ENCODE measurements at places on chromosomes 1 and 21. TPM values are rescaled to one million over a fixed set of nuclear protein-coding genes. Genes with fewer than 3 reads are reported as not detected.

Gene CLSTN1
- 133 TPM for total RNA-seq

Gene OPRD1
- total RNA-seq: 0.34 TPM

Gene MYBPH
- total RNA-seq: not detected

Gene MYOG
- 4.4 TPM for total RNA-seq

Gene TLR5
- total RNA-seq: 14.2 TPM

Gene TNFAIP8L2
- total RNA-seq: 1.5 TPM

Gene MACO1
- total RNA-seq: 25.5 TPM

Gene RCSD1
- total RNA-seq: 13.8 TPM

Gene LGR6
- total RNA-seq: 25.6 TPM

Gene LIPI
- not detected for total RNA-seq

Gene FAM110D
- 5.9 TPM for total RNA-seq

Gene TNFRSF8
- total RNA-seq: 4.7 TPM

Gene FCGR1A
- 0.32 TPM for total RNA-seq

Gene OR2W3
- 2.4 TPM for total RNA-seq

GRCh38 chr1:147052143-147052542 lies 114.0 kb downstream of the NBPF12 start:
- no peak for DNase-seq

- no peak for DNase-seq
Measured at GRCh38 chr1:39003794-39004193, 12.7 kb downstream of the AKIRIN1 start.

DNA sequence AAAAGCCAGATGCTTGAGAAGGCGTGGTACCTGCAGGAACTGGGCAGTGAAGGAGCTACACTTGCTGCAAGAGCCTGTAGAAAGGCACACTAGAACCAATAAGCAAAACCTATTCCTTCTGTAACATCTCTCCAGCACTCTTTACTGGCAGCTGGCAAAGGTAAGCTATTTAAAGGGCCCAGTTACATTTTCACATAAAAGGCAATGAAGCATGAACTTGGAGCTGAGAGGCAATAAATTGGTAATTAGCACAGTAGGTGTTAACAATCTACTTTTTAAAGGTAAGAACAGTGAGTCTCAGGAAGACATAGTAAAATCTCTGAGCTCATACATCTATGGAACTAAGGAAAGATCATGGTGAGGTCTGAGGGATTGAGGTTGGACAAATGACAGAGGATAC lies 167.1 kb upstream of the OLFM3 start:
- no peak for DNase-seq

- DNase-seq: no peak
Measured at GRCh38 chr1:203521074-203521794, 27.3 kb downstream of the OPTC start.

- no peak for DNase-seq
Measured at GRCh38 chr21:33755354-33755753, 113.1 kb downstream of the ITSN1 start.

GRCh38 chr1:101216623-101217022 lies 20.2 kb upstream of the S1PR1 start:
- DNase-seq: no peak

DNA sequence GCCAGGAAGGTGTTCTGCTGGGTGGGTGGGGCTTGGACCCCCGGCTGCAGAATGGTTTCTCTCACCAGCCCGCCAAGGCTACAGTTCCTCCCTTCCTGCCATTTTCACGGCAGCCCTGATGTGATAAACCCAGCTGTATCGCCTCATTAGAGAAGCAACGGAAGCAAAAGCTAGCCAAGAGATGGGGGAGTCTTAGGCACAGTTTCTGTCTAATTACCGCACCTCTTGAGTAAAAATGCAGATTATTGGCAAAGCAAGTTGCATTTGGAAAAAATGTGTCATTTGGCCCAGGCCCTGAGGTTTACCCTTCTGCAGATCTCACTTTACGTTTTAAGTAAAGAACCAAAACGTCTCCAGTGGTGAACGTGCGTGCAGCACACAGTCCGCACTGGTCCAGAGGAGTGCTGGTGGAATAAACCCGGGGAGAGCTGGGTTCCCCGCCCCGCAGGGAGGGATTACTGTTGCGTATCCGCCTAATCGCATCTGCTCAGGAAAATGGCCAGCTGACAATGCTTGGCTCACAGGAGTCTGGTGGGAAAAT lies 109.9 kb downstream of the GALNT2 start:
- no peak for DNase-seq

GRCh38 chr1:46804027-46804889 lies 5.4 kb downstream of the CYP4B1 start:
- DNase-seq: no peak

GRCh38 chr1:200075938-200076546 lies 48.5 kb downstream of the NR5A2 start:
- DNase-seq: peak; percentile 6

DNA sequence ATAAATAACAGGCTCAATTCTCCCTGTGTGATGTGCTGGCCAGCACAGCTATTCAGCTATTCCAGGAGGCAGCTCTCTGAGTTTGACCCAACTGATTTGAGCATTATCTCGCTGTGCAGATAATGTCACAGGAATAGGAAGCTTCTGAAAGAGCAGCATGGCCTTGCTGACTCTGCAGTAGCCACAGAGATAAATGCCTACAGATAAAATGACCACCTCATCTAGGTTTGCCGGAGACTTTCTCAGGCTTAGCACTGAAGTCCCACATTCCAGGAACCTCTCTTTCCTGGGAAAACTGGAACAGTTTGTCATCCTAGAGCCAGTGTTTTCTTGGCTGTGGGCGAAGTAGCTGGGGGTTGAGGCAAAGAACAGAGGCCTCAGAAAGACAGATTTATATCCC lies 98.9 kb downstream of the MRPL39 start:
- no peak for DNase-seq

DNA sequence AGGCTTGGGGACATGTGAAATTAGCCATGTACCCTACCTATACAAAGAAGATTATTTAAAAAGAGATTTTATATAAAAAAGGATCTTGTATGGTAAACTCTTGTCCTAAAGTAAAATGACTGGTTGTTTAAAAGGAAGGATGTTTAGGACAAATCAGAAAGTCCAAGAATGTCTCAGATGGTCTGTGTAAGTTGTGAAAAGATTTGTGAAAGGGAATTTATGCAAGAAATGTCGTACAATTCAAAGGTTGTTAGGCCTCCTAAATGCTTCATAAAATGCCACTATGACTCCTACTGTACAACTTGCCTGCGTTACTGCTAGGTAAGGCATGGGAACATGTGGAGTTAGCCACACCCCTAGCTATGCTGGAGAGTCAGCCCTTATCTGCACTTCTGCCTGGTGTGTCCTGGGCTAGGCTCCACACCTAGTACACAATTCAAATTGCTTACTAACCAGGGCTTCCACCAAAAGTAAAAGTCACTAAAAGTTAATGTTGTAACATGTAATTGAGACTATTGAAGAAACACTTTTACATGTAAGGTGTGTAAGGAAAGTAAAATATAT lies 19.7 kb downstream of the PRDX6 start:
- no peak for DNase-seq

DNA sequence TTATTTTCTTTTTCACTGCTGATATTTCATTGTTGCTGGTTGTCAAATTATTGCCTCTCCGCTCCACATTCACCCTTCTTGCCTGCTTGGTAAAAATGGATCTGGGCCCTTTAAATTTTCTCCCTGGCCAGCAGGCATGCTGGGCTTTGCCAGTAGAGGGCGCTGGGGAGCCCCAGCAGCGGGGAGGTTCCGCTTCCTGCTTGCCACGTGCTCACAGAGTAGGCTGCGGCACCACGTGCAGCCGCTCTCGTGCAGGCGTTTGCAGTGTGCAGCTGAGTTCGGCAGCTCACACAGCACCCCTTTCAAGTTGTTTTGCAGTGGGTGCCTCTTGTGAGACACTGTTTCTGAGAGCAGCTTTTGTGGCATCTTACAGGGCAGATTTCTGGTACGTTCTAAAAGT lies at the start of gene ACTL8:
Gene ACTL8 (plus strand): TSS at position 214 of the 400 bp plus-strand sequence. CDS start 67,676 bp downstream, outside the sequence.
- DNase-seq: no peak

DNA sequence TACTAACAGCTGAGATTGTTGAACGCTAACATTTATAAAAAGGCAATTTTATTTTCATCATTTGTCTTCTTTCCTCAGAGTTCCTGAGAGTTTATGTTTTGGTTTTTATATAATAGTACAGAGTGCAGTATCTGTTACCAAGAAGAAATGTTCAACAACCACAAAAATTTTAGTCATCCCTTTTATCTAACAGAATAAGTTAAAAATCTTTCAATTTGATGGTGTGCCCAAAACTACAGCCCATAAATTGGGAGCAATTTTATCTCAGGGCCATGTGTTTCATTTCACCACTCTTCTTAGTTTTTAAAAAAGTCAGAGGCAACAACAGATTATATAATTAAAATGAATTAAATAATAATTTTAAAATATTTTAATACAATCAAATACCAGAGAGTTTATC lies 37.1 kb downstream of the NEXN start:
- DNase-seq: no peak

- DNase-seq: peak; percentile 62
Measured at GRCh38 chr1:43531107-43531905, 623 bp downstream of the PTPRF start.

DNA sequence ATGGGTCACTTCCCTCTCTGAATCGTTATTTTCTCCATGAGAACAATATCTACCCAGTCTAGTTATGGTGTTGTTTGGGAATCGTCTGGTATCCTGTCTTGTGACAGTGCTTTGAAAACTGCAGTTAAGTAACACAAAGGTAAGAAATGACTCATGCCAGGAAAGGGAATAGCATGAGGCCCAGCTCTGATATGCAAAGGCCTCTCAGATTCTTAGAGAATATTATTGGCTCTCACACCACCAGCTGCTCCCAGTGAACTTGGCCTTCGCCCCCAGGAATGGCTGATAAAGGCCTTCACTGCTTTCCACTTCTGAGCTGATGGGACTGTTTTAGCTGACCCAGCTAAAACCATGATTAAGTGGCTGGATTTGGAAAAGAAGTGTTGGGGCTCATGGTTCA lies 27.1 kb downstream of the NEK2 start:
- no peak for DNase-seq

- peak; percentile 42 for DNase-seq
Measured at GRCh38 chr1:50978144-50978851, 8.3 kb downstream of the CDKN2C start.

- no peak for DNase-seq
Measured at GRCh38 chr1:204227351-204227750, 13.6 kb upstream of the GOLT1A start.

DNA sequence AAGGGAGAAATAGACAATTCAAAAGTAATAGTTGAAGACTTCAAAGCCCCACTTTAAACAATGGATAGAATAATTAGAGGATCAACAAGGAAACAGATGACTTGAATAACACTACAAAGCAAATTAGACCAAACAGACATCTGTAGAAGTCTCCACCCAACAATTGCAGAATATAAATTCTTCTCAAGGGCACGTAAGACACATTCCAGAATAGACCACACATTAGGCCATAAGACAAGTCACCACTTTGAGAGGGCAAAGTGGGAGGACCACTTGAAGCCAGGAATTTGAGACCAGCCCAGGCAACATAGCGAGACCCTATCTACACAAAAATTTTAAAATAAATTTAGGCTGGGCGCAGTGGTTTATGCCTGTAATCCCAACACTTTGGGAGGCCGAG lies 20.5 kb upstream of the RNF186 start:
- no peak for DNase-seq
